ENCODE measurements at places on chromosomes 6 and 20.

DNA sequence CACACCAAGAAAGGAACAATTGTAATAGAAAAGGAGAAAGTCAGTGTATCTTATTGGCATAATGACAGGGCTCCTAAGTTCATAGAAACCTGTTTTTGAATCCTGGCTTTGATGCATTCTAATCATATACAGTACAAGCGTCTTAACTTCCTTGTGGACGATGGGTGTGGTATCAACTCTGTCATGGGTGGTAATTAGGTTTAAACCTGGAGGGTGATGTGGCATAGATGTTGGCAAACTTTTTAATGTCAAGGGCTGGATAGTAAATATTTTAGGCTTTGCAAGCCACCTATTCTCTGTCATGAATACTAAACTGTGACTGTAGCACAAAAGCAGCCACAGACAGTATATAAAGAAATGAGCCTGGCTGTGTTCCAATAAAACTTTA is 138.7 kb upstream of the EDN1 start:
- DNase-seq = no peak

DNA sequence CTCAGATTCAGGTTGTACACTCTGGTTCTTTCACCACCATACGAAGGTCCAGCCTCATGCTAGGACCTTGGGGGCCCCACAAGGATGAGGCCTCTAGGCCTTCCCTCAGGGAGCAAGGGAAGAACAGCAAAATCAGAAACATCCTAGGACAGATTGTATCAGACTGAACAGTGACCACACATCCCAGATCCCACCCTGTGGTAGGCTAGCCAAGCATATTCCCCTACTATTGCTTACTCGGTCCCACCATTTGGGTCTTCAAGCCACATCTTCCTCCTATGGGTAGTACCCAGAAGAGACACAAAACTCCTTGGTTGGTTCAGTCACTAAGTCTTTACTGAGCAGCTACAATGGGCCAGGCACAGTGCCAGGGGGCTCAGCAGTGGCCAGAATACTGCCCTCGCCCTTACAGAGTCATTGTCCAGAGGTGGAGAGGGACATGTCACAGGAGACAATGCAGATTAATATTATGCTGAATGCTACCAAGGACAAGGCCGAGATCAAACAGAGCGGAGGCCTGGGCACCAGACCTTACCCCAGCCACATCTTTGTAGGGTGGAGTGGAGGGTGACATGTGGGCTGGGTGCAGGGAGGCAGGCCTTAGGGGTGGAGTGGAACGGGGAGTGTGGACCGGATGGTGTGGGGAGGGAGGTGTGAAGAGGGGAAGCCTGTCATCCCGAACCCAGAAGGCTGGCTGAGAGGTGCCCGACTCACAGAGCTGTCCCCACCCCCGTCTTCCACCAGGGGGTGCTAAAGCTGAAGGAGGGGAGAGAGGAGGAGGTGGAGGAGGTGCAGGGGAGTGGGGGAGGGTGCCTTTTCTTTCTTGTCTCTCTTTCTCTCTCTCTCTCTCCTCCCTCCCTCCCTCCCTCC is 6.8 kb upstream of the MAPK13 start:
- peak; percentile 79 for DNase-seq

DNA sequence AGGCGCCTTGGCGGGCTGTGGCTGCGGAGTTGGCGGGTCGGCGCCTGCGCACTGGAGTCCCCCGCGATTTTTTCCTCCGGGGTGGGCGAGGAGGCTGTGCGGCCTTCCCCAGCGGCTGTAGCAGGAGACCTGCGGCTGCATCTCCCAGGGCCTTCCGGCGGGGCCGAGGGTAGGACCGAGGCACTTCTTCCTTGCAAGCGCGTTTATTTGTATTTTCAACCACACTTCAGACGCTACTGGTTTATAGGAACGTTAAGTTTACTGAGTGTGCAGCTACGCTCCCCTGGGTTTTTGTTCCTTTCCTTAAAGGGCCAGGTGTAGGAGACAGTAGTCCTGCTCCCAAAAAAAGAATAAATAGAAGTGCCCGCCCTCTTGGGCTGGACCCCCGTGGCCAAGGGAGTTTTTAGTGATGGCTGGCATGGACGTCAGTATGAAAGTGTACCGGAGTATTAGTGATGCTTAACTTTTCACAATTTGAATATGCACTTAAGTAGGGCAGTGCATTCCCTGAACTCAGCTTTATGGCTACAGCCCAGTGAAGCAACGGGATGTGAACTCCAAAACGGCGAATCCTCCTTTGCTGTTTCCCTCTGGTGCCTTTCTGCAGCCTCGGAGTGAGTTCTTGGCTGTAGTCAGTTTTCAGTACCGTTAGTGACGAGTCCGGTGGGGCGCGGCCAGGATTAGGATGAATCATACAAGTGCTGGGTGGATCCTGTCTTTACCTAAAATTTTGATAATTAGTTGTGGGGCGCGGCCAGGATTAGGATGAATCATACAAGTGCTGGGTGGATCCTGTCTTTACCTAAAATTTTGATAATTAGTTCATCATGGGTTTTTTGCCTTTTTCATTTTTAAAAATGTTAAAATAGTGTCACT is 1.0 kb upstream of the FBXO5 start:
- peak; percentile 63 for DNase-seq

- DNase-seq = no peak
Observed at GRCh38 chr6:83429857-83430610, 817 bp downstream of the ME1 start.

GRCh38 chr6:119395192-119395591 is 45.6 kb upstream of the MAN1A1 start:
- DNase-seq = no peak

- DNase-seq = no peak
Observed at GRCh38 chr20:62984666-62985443, 21.9 kb downstream of the BHLHE23 start.

- no peak for DNase-seq
Observed at GRCh38 chr6:15429141-15430110, 183.6 kb downstream of the JARID2 start.

- no peak for DNase-seq
Observed at GRCh38 chr6:96101564-96101963, 85.8 kb downstream of the FUT9 start.

DNA sequence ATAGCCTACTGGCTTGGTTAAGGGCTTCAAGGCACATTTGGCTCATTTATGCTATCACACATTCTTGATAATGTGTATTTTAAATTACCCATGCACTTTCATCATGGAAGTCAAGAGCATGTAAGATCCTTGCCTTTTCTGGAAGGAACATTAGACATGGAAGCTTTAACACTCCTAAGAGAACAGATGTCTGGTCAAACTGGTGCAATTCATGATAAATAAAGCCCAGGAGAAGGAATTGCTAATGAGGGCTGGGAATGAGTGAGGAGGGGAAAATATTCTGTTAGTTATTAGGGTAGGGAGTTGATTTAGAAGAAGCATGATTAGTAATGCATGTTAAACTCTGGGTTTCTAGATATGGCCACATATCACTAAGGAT is 688.6 kb upstream of the CITED2 start:
- no peak for DNase-seq

- no peak for DNase-seq
Observed at GRCh38 chr6:41767112-41767833, 12.4 kb downstream of the FRS3 start.

DNA sequence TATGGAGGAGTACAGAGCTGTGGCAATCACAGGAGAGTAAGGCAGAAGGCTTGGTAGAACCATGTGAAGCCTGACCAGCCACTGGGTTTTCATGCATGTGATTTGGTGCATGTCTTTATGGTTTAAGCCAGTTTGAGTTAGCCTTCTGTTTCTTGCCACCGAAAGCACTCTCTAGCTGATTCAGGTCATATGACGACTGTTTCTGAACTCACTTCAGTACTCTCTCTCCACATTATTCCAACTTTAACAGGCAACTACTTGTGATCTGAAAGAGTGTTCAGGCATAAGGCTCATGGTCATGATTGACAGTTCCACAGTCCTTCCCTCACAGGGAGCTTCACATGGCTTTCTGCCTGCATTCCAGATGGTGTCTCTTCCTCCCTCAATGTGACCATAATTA is 63.3 kb upstream of the TAB2 start:
- no peak for DNase-seq

GRCh38 chr6:144544266-144544830 is 259.2 kb downstream of the UTRN start:
- no peak for DNase-seq

- no peak for DNase-seq
Observed at GRCh38 chr6:113281431-113281830, 575.7 kb upstream of the MARCKS start.

- DNase-seq = no peak
Observed at GRCh38 chr20:40953856-40954255, 74.8 kb upstream of the TOP1 start.

DNA sequence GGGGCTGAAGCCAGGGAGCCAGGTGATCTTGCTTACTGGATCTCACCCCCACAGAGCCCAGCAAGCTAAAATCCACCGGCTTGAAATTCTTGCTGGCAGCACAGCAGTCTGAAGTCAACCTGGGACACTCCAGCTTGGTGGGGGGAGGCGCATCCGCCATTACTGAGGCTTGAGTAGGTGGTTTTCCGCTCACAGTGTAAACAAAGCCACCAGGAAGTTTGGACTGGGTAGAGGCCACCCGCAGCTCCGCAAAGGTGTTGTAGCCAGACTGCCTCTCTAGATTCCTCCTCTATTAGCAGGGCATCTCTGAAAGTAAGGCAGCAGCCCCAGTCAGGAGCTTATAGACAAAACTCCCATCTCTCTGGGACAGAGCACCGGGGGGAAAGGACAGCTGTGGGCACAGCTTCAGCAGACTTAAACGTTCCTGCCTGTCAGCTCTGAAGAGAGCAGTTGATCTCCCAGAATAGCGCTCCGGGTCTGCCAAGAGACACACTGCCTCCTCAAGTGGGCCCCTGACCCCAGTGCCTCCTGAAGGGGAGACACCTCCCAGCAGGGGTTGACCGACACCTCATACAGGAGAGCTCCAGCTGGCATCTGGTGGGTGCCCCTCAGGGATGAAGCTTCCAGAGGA is 206.3 kb upstream of the KHDRBS2 start:
- DNase-seq = no peak

DNA sequence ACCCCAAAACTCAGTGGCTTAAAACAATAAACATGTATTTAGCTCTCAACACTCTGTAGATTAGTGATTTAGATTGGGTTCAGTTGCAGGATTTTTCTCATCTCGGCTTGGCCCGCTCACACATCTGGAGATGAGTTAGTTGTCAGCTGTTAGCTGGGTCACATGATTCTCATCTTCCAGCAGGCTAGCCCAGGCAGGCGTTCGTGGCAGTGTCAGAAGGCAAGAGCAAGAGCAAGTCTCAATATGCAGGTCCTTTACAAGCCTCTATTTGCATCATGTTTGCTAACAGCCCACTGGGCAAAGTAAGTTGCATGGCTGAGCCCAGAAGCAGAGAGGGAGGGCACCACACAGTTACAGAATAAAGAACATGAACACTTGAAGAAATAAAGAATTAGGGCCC is 83.6 kb upstream of the MYLIP start:
- no peak for DNase-seq

- DNase-seq = no peak
Observed at GRCh38 chr6:30670760-30671527, 1.9 kb downstream of the DHX16 start.

GRCh38 chr6:33019372-33019771 is 10.0 kb upstream of the HLA-DOA start:
- no peak for DNase-seq

- DNase-seq = no peak
Observed at GRCh38 chr20:59434960-59435359, 134.5 kb downstream of the EDN3 start.

- DNase-seq = no peak
Observed at GRCh38 chr6:23244300-23244699, 674.9 kb downstream of the HDGFL1 start.

GRCh38 chr20:58150772-58151171 is 77.7 kb downstream of the ANKRD60 start:
- DNase-seq = no peak

DNA sequence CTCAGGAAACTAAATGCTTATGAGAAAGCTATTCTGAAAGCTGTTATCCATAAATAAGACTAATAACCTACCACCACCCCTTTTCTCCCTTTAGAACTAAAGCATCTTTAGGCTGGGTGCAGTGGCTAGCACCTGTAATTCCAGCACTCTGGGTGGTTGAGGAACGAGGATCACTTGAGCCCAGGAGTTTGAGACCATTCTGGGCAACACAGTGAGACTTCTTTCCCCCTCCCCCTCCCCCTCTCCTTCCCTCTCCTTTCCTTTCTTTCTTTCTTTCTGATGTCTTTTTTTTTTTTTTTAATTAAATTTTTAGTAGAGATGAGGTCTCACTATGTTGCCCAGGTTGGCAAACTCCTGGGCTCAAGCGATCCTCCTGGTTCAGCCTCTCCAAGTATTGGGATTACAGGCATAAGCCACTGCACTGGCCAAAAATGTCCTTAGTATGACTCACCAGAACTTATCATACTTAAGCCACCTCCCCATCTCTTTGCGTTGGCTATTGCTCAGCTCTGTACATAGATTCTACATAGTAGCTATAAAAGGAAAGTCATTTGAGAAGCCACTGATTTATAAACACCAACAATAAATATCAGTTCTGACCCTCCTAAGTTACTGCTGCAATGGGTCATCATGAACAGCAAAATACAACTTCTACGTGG is 54.8 kb upstream of the SPDEF start:
- no peak for DNase-seq

DNA sequence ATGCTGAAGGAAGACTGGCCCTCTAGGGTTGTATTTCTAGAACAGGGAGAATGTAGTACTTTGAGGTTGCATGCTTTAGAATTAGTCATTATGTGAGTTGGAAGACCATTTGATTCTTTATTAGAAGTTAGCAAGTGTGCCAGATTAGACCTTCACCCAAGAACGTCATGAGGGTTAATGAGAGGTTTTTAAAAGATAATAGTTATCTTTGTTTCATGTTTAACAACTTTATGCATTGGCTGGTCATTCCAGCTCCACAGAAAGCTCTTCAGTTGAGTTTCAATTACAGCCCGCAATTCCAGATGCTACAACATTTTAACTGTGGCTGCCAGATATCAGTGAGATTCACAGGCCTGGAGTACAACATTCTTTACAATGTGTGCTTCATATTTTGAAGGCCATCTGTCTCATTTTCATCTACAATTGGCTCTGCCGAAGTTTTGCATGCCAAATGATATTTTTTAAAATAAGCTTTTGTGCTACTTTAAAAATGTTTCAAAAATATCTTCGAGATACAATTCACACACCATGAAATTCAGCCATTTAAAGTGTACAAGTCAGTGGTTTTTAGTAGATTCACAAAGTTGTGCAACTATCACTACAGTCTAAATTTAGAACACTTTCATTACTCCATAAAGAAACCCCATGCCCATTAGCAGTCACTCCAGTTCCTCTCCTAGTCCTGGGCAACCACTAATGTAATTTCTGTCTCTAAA is 61.1 kb upstream of the FBXO30 start:
- DNase-seq = no peak

DNA sequence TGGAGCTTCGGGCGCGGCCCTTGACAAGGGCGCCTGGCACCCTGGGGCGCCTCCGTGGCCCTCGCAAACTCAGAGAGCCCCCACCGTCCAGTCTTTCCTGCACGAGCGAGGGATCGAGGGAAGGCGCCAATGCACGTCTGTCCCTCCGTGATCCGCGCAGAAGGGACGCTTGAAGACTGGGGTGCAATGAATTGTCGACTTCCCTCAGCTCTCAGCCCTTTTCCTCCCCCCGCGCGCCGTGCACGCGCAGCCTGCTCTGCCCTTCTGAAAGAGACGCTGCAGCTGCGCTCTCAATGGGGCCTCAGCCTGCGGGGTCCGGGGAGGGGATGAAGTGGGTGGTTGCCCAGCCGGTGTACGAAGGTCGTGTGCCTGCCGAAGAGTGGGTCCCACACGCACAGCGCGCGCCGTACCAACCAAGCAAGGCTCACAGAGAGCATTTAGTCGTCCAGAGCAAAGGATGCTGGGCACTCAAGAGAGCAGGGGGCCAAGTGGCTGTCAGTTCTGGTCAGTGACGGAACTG is 5.5 kb upstream of the SOX4 start:
- no peak for DNase-seq

All from effector memory CD4-positive, alpha-beta T cell (primary cell).